ENCODE measurements at places on chromosomes 7 and 10.
A peak's percentile ranks its signal among the peaks of the same experiment; 100 is the strongest.

DNA sequence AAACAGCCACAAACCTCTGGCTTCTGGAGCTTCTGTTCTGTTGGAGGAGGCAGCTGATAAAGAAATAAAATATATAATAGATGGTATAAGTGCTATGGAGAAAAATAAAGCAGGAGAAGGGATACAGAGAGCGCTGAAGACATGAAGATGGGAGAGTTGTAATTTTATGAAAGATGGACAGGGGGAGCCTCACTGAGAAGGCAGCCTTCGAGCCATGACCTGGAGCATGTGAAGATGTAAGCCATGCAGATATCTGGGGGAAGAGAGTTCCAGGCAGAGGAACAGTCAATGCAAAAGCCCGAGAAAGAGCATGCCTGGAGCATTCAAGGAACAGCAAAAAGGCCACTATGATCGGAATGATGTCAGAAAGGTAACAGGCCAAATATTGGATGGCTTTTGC is 187.5 kb downstream of the KIAA1217 start:
- no peak for DNase-seq

- peak; percentile 9 for DNase-seq
Measured at GRCh38 chr10:108970016-108970415, 953.3 kb downstream of the XPNPEP1 start.

DNA sequence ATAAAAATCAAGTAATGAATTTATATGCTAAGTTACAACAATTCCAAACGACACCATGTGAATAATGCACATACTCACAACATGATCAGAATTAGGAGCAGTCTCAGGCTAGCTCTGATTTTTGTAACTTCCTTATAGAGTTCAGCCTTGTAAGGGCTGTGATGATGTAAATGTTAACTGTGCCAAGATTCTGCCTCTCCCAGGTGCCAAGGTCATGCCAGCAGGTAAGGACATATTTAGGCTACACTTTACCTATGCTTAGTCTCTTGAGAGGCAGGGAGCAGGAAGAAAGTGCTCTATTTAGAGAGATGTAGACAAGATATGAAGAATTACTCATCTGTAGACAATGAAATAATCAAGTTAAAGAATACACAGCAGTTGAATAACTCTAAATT is 53.6 kb upstream of the AGR3 start:
- no peak for DNase-seq

GRCh38 chr10:71964743-71965515 is 734 bp downstream of the CHST3 start:
- DNase-seq: peak; percentile 31

GRCh38 chr7:17299483-17299991 is 1.1 kb downstream of the AHR start:
- DNase-seq: no peak
